ENCODE measurements at places on chromosomes 2 and 18.

GRCh38 chr2:8528863-8529262 is 153.0 kb upstream of the ID2 start:
- H3K4me1 ChIP-seq, result peaks cover 14% of the 10 kb centered on the region
- H3K27ac ChIP-seq, result no peak overlapping the region
- DNase-seq, result no peak
- H3K27me3 ChIP-seq, result no peaks in the 10 kb centered on the region
- H3K4me3 ChIP-seq, result no peak overlapping the region
- no peaks in the 10 kb centered on the region for H3K36me3 ChIP-seq

- H3K36me3 ChIP-seq, result no peaks in the 10 kb centered on the region
- DNase-seq, result no peak
These were observed 18.9 kb downstream of the LTBP1 start for GRCh38 chr2:32965523-32966171.

GRCh38 chr2:227482638-227483340 is 10.8 kb downstream of the AGFG1 start:
- no peaks in the 10 kb centered on the region for H3K36me3 ChIP-seq
- no peak for DNase-seq
- no peaks in the 10 kb centered on the region for H3K4me1 ChIP-seq
- no peak overlapping the region for H3K27ac ChIP-seq
- no peaks in the 10 kb centered on the region for H3K27me3 ChIP-seq

DNA sequence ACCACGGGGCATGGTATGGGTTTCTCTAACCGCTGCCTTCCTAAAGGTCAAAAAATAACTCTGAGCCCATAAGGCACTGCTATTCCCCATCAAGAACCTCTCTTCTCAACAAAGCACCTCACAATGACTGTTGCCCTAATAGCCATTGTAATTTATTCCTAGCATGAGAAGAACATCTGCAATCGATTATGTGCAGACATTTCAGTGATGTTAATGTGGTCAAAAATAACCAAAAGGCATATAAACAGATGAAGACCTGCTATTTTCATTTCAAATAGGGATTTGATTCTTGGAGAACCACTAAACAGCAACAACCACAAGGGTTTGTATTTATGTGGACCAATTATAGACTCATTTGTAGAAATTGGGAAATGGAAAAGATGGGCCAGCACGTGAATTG is 356.6 kb downstream of the FBXO15 start:
- H3K27ac ChIP-seq, result no peak overlapping the region
- H3K36me3 ChIP-seq, result no peaks in the 10 kb centered on the region
- H3K4me1 ChIP-seq, result no peaks in the 10 kb centered on the region

- no peaks in the 10 kb centered on the region for H3K4me1 ChIP-seq
- no peak for DNase-seq
- H3K27ac ChIP-seq, result no peak overlapping the region
- H3K36me3 ChIP-seq, result no peaks in the 10 kb centered on the region
These were observed 274.0 kb upstream of the FAM98A start for GRCh38 chr2:33873076-33873605.

- H3K4me1 ChIP-seq, result no peaks in the 10 kb centered on the region
- no peaks in the 10 kb centered on the region for H3K27me3 ChIP-seq
- no peaks in the 10 kb centered on the region for H3K36me3 ChIP-seq
These were observed 176.0 kb downstream of the CCDC178 start for GRCh38 chr18:33264566-33264965.

- no peak for DNase-seq
- H3K4me1 ChIP-seq, result peaks cover 3% of the 10 kb centered on the region
- H3K27ac ChIP-seq, result no peak overlapping the region
- no peak overlapping the region for H3K4me3 ChIP-seq
- H3K27me3 ChIP-seq, result no peaks in the 10 kb centered on the region
These were observed 25.2 kb downstream of the B3GNT2 start for GRCh38 chr2:62221141-62221540.

DNA sequence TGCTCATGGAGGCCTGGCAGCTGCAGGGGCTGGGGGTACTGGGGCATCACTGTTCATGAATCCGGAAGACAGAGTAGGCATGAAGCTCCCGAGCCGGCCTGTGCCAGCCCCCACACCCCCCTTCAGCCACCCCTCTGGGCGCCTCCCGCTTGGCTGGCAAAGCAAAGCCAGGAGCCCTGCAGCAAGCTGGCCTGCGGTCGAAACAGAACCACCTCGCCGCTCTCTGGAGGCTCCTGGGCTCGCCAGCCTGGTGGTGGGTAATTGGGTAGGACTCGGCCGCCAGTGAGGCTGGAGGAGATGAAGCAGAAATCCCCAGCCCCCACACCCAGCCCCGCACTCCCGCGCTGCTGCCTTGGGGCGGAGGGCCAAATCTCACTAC is 70.9 kb upstream of the GPC1 start:
- DNase-seq, result peak; percentile 32
- H3K27ac ChIP-seq, result no peak overlapping the region
- H3K27me3 ChIP-seq, result no peaks in the 10 kb centered on the region
- no peak overlapping the region for H3K4me3 ChIP-seq

GRCh38 chr18:38115201-38115600 is 549.6 kb upstream of the CELF4 start:
- no peaks in the 10 kb centered on the region for H3K27me3 ChIP-seq
- H3K36me3 ChIP-seq, result no peaks in the 10 kb centered on the region
- no peak overlapping the region for H3K4me3 ChIP-seq
- H3K4me1 ChIP-seq, result no peaks in the 10 kb centered on the region

DNA sequence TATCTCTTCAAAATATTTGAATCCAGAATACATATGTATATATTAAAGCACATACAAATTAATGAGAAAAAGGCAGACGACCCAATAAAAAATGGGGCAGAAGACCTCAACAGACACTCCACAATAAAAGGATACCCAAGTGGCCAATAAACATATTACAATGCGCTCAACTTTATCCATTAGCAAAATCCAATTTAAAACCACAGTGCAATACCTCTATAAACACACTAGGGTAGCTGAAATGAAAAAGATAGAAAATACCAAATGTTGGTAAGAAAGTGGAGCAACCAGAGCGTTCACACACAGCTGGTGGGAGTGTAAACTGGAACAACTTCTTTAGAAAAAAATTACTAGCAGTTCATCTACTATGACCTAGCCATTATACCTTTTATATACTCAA is 75.3 kb downstream of the CCDC148 start:
- no peak overlapping the region for H3K27ac ChIP-seq
- DNase-seq, result no peak
- no peak overlapping the region for H3K4me3 ChIP-seq

DNA sequence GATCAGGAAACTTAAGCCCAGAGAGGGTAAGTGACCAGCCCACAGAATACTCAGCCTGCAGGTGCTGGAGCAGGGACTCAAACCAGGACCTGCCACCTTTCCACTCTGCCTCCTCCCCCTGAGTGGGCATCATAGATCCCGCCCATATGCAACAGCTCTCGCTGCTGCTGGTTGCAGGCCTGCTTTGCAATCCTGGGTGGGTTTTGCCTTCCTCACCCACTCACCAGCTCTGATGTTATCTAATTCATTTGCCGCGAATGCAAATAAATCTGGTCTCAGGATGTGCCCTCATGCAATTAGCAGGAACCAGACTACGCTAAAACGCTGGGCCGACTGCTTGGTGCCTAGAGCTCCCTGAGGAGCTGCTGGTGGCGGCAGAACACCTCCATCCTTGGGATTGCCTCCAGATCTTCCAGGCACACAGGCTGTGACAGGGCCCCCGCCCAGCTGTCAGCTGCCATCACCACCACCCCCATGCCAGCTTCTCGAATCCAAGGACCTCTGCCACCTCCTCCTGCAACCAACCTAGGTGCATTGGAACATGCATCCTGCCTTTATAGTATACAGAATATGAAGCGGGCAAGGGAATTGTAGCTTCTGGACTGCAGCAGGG is 28.8 kb downstream of the CNGA3 start:
- no peak overlapping the region for H3K27ac ChIP-seq
- no peaks in the 10 kb centered on the region for H3K36me3 ChIP-seq
- no peak for DNase-seq
- H3K4me3 ChIP-seq, result no peak overlapping the region
- peaks cover 44% of the 10 kb centered on the region for H3K4me1 ChIP-seq

DNA sequence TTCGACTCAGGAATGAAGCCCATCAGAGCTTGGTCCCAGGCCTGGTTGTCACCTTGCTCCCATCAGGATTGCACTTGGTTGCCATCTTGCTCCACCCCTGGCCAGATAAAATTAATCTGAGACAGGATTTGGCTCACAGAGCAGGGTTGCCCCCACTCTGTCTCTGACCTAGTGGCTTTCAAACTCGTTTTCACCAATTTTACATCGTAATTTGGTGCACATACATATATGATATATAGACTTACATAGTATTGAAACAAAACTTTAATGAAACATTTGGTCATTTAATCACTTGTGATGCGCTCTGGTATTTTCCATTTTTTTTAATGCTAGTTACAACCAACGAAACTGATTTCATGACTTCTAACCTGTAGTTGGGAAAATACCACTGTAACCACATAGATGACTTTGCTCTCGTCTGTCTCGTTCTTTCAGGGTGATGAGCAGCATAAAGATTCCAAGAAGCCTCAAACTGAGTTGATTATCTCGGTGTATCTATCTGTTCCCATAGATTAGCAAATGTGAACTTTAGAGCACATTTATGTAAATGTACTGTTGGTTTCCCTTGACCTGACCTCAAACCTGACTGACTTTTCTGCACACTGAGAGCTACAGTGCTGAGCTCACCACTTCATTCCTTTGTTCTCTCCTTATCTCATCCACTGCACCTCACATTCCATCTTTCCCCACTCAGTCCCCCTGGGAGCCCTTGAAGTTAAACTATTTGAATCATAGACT is 30.5 kb upstream of the PLB1 start:
- no peaks in the 10 kb centered on the region for H3K4me1 ChIP-seq
- DNase-seq, result no peak
- H3K27me3 ChIP-seq, result no peaks in the 10 kb centered on the region
- no peak overlapping the region for H3K27ac ChIP-seq
- H3K4me3 ChIP-seq, result no peak overlapping the region
